ENCODE measurements at places on chromosomes 5 and 9.

DNA sequence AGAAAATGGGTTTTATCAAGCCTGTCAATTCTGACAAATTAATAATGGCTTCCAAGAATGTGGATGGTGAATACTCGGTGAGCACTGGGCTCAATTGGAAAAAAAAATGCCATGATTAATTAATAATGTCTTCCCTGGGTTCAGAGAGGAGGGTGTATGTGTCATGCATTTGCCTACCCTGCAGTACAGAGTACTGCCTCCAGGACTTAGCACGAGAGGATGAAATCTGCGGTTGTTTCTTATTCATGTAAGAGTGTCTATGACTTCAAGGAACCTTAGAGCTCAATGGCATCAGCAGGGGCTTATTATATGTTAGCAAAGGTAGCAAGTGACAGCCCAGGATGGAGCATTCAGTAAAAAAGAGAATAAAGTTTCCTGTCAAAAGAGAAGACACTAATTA, 132.7 kb downstream of the GRIA1 start:
- no peak for DNase-seq

DNA sequence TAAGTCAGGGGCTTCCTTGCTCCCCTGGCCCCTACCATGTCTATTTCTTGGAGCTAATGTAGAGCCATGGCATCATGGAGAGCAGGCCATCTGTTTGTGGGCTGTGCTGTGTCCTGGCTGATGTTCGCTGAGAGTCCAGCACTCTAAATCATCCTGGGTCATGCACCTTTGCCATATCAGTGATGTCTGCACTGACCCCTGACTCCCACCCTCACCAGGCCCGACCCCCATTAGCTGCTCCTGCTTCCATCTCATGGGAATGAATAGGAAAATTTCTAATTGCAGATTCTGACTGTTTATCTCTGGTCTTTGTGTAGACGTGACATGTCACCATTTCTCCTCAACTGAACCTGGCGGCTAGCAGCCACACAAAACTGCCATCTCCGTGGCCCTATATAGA, 236.9 kb downstream of the NSG2 start:
- no peak for DNase-seq

DNA sequence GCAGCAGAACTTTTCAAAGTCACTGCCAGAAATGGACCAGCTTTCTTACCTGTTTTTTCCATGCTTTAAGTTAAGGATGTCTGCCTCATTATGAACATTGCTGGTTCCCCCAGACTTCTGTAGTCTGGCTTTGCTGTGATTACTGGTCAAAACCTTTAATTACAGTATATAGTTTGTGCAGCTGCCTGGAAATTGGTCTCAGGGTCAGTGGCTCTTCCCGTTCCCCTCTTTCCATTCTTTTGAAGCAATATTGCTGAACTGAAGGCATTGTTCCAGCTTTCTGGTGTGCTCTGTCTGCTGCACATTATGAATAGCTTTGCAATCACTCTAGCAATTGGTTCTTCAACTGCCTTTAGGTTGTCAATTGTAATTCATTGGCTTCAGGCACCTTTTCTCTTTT, 206.5 kb downstream of the ARL15 start:
- no peak for DNase-seq

GRCh38 chr5:108102463-108102862, 279.4 kb downstream of the FBXL17 start:
- DNase-seq, result no peak

DNA sequence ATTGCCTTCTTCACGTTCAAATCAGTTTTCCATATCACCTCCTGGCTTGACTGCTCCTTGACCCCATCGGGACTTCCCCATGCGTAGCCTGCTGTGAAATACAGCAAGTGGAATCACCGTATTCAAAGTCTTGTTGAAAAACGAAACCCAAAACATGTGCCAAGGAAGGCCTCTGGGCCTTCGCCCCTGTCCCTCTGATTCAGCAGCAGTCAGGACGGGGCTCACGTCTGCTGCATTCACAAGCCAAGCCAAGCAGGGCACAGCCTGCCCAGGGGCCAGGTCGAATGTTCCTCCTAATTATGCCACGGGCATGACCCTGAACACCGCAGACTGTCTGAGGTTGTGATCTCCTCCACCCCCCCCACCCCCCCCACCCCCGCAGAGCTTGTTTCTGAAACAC, 960 bp upstream of the CTNND2 start:
- no peak for DNase-seq

GRCh38 chr9:26170190-26170589, 491.9 kb upstream of the TUSC1 start:
- DNase-seq, result no peak

- DNase-seq, result no peak
Measured at GRCh38 chr5:81208904-81209303, 24.2 kb upstream of the CKMT2 start.

DNA sequence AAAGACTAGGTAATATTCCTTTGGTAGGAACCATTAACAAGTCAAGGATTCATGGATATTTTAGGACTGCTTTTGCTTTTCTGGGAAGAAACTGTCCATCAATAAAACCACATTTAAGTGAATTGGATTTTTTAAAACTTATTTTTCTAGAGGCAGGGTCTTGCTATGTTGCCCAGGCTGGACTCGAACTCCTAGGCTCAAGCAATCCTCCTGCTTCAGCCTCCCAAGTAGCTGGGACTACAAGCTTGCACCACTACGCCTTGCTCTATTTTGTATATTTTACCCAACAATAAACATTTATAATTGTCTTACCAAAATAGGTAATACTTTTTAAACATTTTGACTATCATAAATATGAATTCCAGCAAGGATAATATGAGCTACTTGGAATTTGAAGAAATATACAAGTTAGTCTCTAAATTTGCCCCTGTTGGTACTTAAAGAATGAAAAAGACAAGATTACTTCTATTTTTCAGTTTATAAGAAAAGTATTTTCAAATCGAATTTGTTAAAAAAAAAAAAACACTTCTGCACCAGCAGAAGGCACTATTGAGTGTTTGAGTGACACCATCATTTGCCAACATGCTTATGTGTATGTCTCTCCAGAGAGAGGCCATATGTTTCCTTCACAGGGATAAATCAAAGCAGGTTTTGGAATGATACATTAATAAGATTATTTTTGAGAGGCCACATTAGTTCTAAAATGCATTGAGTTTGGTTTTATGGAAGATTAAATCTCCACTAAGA, 60.0 kb upstream of the CARTPT start:
- peak; percentile 11 for DNase-seq

DNA sequence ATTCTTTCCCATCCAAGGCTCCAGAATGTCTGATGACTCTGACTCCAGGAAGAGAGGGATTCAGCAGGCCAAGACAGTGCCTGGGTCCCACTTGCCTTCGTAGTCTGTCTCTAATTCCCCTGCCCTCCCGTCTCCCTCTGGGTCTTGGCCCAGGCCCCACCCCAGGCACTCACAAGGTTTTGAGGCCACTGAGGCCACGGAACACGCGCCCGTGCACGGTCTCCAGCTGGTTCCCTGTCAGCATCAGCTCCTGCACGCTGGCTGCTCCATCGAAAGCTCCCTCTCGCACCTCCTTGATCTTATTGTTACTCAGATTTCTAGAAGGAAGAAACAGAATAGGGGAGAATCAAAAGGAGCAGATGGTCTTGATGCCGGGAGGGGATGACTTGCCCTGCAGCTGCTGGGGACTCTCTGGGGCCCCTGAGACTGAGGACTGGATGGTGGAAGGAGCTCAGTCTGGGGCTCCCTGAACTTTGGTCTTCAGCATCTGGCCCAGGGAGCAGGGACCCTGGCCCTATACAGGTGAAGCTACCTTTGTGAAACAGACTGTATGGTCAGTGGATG, 174.6 kb upstream of the PANK3 start:
- no peak for DNase-seq

DNA sequence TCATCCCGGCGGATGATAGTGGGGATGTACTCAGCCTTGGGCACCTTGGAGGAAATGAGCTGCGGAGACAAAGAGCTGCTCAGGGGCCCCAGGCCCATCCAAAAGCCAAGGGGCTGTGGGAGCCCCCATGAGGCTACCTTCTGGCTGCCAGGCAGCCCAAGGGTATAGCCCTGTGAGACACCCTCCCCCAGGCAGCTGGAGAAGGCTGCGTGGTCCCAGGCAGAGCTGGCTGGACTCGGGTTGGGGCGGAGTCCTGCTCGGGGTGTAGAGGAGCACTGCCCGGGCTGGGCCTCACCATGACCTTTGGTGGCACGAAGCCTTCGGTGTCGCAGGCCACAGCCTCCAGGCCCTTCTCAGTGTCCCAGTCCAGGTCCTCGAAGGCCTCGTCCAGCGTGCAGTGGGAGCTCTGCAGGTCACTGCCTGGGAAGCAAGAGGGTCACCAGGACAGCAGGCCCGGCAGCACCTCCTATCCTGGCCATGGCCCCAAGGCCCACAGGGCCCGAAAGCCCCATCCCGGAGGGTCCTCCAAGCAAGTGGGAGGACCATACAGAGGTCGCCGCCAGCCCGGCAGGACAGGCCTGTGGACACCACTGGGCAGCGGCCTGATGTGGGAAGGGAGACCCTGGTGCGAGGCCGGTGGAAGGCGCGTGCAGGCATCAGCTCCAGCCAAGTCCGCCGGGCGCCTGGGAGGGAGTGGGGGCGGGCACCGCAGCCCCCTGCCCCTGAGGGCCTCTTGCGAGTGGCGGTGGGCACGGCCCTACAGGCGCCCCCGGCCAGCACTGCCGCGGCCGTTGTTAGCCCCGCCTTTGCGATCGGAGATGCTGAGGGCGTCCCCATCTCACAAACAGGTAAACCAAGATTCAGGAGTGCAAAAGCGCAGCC, 6.1 kb downstream of the NSMF start:
- DNase-seq, result no peak

DNA sequence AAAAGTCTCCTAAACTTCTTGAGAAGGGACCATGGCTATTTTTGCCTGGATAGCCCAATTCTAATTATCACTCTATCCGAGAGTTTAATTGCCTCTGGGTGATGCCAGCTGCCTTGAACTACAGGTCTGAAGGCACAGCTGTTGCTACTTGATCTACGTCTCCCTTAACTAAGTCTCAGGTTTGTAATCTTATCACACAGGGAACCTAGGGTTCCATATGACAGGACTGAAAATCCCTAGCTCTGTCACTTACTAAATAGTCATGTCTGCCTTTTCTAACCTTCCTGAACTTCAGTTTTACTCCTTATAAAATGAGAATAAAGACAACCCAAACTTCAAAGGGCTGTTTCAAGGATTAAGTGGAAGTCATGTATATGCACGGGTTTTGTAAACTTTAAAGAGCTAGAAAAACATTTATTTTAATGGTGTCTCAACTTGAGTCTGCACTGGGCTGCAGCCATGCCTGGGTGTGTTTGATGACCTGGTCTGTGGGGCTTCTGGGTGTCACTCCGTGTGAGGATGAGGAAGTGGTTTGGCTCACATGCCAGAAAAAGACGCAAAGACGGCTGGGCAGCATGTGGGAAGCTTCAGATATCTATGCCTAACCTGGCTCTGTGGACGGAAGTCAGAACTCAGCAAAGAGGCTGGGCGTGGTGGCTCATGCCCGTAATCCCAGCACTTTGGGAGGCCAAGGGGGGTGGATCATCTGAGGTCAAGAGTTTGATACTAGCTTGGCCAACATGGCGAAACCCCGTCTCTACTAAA, 129.3 kb upstream of the SLC44A1 start:
- DNase-seq, result peak; percentile 94

DNA sequence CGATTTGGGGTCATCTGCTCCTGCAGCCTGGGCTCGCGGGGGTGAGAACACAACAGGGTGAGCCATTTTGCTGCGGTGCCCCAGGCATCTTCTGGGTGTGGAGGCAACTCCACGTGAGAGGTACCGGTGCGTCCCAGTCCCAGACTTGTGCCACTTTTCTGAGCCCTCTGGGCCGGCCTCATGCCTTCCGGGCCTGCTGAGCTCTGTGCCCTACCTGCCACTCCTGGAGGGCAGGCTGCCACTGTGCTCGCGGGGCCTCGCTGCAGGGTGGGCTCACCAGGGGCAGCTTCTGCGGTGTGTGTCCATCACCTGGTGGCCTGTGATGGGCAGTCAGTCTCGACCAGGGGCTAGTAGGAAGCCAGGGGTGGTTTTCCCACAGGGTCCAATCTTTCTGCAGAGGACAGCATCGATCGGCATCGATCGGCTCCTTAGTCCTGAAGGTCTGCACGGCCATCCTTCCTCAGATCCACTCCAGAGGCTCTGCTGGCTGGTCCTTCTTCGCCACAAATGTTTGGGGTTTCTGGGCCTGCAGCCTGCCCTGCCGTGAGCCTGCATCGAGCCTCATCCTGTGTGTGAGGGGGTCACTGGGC, 22.6 kb downstream of the IRX4 start:
- no peak for DNase-seq

- no peak for DNase-seq
Measured at GRCh38 chr9:89284076-89284475, 26.9 kb upstream of the CKS2 start.

GRCh38 chr9:68744426-68744825, 39.4 kb downstream of the PIP5K1B start:
- no peak for DNase-seq

DNA sequence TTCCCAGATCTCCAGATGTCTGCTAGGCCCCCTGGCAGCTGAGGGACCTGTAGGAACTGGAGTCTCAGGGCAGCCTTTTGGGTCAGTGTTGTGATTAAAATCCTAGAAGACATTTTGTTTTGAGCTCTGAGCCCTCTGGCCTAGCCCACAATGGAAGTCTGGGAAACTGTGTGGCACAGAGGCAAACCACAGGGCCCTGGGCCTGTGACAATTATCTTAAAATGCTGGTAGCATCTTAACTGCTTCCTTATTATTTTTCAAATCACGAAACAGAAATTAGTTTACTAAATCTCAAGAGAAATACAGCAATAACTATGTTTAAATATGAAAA, 125.5 kb downstream of the STARD4 start:
- no peak for DNase-seq

GRCh38 chr5:136166909-136167308, 26.1 kb downstream of the SMIM32 start:
- no peak for DNase-seq

GRCh38 chr5:59390074-59390659, 503.4 kb downstream of the PDE4D start:
- DNase-seq, result peak; percentile 42

GRCh38 chr9:110710420-110710819, 41.8 kb downstream of the MUSK start:
- DNase-seq, result no peak

- DNase-seq, result no peak
Measured at GRCh38 chr9:23682891-23683431, 143.1 kb downstream of the ELAVL2 start.
